Hematopoietic multipotent progenitor cell treated with erythropoietin and hydrocortisone succinate and interleukin-3 and kit ligand, for 15 days (in vitro differentiated cells): ENCODE measurements at places on chromosomes 11 and 22.
A peak's percentile ranks its signal among the peaks of the same experiment; 100 is the strongest.

DNA sequence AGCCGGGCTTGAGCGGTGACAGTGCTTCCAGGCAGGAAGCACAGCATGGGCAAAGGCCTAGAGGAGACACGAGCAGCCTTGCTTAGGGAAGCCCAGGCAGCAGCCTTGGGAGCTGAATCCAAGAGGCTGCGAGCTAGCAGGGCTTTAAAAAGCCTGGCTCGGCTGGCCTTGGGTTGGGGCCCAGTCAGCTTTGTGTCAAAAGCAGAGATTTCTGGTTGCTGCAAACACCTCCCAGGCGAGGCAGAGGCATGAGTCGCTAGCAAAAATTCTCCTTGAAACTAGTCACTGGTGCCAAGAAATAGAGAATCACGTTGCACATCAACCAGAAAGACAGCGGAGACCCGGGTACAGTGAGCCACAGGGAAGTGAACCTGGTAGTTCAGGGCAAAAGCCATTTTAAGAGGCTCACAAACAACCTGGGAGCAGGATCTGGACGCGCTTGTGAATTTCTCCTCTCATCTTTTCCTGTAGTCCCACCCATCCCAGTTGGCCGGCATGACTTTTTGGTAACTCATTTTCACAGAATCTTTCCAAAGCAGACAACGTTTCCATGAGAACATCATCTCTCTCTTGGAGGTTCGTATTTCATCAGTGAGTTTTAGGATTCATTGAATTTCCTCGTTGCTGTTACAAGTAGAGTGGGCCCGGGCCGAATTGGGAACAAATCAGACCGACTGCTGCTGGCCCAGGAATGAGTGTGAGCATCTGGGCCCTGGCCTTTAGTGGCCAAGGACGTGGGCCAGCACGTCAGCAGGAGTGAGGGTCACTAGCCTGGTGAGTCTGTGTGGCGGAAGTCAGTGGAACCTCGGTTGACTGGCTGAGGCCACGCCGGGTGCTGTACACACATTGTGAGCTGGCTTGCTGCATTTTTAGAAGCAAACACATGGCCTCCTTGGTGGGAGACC, 16.4 kb upstream of the FGF4 start:
- no peak for DNase-seq

GRCh38 chr11:71459076-71459766, 6.2 kb downstream of the NADSYN1 start:
- no peak for DNase-seq

- DNase-seq: no peak
Observed at GRCh38 chr22:40056559-40056958, 61.8 kb downstream of the FAM83F start.

DNA sequence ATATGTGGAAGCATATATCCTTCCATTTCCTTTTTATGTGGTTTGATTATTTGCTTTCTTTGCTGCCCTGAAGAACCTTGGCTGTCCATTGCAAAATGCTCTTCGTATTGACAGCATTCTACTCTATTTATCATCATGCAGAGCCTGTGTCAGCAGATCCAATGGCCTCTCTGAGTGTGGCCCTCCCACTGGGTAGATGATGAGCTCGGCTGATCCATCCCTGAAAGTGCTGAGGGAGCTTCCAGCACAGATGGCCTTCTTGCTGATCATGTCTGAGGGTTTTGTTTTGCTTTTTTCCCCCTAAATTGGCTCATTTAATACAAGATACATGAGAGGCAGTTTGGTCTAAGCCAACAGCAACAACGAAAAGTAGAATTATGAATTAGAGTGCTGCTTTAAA, 181.0 kb downstream of the GRIA4 start:
- DNase-seq: no peak

DNA sequence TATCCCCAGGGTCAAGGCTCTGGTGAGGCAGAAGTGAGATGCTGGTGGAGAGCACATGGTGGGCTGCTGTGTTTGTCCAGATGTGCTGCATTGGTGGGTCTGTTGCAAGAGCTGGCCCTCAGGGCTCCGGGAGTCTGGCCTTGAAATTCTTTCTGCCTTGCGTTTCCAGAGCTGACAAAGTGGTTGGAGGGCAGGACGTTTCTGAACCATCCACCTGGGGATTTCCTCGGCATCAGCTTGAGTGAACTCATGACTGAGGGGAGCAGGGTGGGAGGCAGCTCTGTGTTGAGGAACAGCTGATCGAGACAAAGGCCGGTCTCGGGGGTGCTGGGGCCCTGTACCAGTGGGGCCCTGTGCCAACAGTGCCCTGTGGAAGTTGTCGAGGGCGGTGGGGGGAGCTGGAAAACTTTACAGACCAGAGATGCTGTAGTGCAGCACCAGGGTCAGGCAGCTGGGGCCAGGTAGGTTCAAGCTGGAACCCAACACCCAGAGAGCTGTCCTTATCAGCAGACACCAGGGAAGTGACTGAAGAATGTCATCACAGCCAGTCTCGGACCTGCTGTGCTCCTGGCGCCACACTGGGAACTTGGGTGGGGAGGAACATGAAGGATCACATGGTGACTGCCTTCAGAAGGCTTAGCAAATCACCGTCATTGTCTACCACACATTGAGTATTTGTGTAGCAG, 4.9 kb downstream of the TSKU start:
- DNase-seq: peak; percentile 74

DNA sequence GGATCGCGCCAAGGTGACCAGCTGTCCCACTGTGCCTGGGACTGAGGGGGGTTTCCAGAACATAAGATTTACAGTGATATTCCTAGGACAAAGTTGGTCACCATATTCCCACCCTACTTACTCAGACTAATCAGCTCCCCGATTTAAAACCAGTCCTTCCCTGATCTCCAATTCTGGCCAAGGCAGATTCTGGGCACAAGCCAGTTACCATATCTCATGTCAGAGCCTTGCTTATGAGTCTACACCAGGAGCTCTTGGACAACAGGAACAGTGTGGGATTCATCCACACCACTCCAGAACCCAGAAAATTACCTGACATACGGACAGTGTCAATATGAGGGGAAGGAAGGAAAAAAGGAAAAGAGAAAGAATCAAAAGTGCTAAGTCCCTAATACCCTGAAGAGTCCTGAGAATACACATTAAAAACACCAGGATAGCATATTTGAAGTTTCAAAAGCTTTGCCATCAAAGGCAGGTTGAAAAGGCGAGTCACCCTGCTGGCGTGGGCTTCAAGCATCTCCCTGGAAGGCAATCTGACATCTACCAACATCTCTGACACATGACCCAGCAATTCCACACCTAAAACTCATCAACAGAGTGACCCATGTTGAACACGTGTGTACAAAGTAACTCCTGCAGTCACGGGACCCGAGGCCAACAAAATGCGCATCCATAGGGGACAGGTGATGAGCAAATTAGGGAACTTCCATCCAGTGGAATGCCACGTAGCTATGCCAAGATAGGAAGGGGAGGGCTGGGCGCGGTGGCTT, 8.0 kb upstream of the IL2RB start:
- DNase-seq: no peak

GRCh38 chr11:108729227-108729871, 64.5 kb downstream of the DDX10 start:
- DNase-seq: no peak

GRCh38 chr11:61588728-61589191, 7.9 kb upstream of the SYT7 start:
- DNase-seq: no peak

DNA sequence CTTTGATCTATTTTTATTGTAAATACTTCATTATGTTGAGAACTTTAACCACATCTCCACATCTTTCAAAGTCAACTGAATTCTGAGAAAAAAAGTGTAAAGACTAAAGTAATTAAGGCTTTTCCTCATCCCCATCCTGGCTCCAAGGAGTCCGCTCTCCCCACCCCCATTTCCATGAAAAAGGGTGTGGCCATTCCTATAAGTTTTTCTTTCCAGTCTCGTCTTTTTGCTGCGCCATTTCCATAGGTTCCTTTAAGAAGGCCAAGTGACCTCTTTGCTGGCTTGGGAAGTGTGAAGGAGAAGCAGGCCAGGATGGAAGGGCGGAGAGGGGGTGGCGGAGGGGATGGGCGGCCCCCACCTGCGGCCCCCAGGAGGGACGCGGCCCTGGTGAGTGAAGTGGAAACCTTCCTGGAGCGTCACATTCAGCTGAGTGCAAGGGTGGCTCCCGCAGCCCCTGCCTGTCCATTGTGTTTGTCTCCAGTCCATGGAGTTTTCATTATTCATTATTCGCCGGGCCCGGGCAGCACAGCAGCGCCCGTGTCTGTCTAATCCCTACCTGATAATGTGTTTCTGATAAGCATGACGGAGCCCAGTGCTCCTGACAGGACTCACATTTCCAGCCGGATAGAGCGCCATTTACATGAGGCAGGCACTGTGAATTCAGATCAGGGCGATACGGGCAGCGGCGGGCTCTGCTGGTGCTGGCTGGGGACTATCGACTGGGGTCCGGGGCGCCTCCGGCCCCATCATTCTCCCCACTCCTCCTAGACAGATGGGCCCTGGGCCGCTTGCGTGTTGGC, 739.8 kb downstream of the OPCML start:
- DNase-seq: no peak

DNA sequence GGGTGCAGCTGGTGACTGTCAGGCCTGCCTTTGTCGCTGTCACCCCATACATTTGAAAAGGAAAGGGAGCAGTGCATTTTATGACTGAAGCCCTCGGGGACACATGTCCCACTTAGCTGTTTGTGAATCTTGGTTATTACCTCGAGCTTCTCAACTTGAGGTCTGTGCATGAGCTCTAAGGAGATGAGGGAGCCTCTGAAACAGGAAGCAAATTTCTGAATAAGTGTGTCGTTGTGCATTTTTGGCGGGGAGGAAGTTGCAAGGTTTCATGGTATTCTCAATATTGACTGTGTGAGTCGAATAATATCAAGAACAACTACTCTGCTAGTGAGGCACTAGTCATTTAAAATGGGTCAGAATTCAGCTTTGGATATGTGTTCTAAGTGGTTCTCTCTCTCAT, 149.7 kb upstream of the PLET1 start:
- DNase-seq: no peak

- DNase-seq: no peak
Observed at GRCh38 chr11:33263549-33263948, 6.4 kb downstream of the HIPK3 start.

DNA sequence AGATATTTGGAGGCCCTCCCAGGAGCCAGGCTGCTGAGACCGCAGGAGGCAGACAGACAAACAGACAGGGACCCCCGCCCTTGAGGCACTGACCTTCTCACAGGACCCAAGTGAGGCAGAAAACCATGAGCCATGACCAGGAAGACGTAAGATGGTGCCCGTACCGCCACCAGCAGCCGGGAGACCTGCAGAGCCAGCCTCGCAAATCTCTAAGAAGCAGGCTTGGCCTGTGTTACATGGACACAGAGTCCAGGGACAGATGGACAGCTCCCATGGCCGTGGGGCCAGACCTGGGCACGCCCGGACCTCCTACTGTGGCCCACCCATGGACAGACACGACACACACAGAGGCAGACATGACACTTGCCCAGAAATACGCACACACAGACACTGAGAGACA, 30.7 kb upstream of the TOLLIP start:
- DNase-seq: no peak

DNA sequence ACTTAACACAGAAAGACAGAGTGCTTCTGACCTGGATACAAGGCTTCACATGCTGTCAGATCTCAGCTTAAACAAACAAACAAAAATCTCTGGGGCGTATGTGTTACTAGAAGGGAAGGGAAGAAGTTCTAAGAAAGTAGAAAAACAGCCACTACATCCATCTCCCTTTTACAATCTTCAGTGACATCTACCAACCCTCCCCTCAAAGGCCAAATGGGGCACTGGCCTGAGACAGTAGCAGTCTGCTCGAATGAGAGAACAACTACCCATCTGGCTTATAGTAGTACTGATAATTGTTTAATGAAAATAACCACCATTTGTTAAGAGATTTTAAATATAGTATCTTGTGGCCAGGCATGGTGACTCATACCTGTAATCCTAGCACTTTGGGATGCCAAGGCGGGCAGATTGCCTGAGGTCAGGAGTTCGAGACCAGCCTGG, 29.4 kb downstream of the CCDC83 start:
- DNase-seq: no peak

DNA sequence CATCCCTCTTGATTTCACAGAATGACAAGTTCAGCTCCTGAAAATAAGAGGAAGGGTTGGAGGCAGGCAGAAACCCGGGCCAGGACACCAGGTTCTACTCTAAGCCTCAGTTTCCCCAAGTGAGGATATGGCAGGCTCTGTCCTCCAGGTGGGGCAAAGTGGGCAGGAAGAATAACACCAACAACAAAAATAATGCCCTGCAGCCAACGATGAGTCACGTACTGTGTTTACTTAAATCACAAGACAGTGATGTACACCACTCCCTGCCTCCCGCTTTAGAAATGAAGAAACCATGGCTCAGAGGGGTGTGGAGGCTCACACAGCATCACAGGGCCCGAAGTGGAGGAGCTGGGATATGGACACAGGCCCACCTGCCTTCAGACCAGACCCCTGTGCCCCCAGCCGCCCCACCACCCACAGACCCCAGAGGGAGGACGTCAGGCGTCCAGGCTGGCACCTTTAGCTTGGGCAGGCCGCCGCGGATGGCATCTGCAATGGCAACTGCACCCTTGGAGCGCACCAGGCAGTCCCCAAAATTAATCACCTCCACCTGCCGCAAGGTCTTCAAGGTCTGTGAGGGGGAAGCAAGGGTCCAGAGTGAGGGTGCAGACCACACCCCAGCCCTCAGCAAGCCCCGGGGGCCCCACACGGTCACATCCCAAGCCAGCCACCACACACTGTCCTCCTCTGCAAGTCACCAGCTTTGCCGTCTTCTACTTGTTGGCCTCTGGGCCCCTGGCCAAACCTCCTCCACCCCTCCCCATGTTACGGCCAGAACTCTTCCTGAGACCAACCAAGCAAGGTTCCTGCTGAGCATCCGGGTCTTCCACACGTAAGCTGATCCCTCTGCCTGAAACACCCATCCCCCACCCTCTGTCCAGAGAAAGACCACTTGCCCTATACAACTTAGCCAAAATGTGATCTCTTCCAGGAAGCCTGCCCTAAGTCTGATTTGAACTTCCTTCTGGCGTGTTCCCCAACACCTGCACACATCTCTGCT, 15.8 kb upstream of the CHADL start:
- no peak for DNase-seq

DNA sequence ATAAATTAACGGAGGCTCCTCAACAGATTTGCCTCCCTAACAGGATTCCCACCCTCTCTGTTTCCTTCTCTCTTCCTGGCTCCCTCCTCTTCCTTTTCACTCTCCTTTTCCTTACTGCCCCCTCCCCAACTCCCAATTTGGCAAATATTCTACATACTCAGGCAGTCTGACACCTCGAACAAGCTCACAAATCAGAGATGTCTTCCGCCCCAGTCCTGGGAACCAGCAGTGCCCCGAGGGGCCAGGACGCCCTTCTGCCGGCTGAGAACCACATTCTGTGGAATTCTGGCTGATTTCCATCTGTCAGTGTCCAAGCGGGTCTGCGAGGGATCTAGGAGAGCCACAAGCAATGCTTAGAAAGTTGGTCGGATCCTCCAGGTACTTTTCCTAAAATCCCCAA, 94.0 kb downstream of the NTM start:
- no peak for DNase-seq
